ENCODE measurements at places on chromosomes 6 and 20.

- DNase-seq = peak; percentile 40
Observed at GRCh38 chr20:45407067-45407745, 883 bp upstream of the DBNDD2 start.

- DNase-seq = no peak
Observed at GRCh38 chr20:46638134-46638897, 12.9 kb downstream of the SLC13A3 start.

- peak; percentile 57 for DNase-seq
Observed at GRCh38 chr6:1390133-1390945, 963 bp downstream of the FOXF2 start.

DNA sequence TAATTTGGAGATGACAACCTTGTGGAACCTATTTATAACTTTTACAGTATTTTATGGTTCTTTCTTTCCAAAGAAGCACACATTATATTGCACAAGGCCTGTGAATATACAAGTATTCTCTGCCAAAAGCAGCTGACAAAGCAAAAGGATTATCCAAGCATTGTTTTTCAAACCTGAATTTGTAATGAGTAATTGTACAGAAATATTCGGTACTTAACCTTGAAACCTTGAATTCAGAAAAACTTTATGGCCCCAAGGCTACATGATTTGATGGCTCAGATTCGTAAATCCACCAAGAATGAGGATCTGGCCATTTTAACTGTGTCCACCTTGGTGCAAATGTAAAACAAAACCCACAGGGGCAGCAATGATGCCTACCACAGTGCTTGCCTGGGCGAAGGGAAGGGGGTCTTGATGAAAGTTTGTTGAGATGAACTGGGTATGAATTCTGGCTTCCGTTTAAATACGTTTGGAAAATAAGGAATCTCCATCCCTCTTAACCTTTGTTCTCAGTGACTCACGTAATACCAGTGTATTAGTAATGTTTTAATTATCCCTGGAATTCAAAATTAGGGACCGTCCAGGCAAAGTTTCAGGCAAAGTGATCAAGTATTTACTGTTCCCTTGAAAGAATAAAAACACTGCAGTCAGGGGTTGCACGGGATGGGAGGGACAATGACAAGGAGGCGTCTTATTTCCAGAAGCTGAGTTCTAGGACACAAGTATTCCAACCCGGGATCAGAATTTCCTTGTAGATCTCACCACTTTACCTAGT, 2.7 kb upstream of the RBM24 start:
- no peak for DNase-seq

- DNase-seq = no peak
Observed at GRCh38 chr6:56815436-56815835, 139.5 kb upstream of the BEND6 start.

DNA sequence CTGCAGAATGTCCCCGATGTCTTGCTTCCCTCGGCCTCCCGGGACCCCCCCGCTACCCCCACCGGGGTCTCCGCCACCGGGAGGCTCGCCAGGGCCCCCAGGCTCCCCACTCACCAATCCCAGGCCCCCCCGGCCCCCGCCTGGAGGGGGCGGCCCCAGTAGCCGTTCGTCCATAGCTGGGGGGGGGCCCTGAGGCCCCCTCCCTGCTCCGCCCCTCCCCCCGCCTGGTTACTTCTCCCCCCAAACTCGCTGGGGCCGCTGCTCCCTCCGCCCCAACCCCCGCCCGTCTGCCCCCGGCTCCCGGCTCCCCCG, 304 bp downstream of the PBX2 start:
- no peak for DNase-seq

DNA sequence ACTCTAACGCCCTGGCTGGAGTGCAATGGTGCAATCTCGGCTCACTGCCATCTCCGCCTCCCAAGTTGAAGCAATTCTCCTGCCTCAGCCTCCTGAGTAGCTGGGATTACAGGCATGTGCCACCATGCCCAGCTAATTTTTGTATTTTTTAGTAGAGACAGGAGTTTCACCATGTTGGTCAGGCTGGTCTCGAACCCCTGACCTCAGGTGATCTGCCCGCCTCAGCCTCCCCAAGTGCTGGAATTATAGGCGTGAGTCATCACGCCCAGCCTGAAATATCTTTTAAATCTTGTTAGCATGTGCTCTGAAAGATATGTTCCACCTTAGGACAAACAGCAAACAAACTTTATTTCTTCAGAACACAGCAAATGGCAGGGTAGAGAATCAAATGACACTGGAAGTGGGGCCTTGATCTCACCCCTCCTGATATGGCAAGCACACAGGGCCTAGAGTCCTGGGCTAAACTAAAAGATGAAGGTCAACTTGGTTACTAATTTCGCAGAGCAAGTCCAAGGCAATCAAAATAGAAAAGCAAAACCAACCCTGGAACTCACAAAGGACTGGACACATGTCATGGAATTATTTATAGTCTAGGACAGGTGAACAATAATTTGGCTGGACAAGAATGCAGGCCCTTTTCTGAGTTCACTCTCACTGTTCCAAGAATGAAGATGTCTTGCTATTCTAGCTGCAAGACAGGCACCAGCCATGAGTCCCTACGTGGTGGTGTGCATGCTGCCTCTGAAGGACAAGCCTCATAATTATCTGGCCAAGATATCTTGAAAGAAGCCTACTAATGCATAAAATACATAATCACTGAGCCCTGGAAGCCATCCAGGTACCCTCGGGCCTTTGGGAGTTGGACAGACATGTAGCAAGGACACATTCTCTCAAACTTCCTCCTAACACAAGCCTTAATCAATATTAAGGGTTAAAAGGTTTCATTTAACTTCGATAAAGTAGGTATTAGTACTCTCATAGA, 35.6 kb downstream of the B4GALT5 start:
- no peak for DNase-seq

GRCh38 chr6:56766806-56767178, 124.1 kb upstream of the DST start:
- no peak for DNase-seq

DNA sequence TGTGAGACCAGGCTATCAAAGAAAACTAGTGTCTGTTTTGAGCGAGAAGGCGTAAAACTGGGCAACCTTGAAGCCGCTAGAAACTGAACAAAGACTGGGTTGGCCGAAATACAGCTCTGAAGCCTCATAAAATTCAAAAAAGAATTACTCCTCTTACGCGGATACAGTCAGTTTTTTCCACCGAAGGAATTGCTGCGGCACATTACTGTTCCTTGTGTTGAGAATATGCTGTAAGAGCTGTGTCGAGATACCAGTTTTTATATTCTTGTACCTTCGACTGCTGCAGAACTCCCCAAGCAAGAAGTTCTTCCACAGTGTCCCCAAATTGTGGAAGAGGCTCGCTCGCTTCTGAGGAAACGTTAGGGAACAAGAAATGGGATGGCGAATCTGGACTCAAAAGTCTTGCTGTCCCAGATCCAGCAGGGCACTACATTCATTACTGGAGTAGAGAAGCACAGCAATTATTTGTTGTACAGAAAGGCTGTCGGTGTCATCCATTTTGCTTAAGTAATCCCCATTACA, 523 bp upstream of the COX7A2 start:
- no peak for DNase-seq

GRCh38 chr6:141726248-141726647, 406.5 kb upstream of the GJE1 start:
- DNase-seq = peak; percentile 17

DNA sequence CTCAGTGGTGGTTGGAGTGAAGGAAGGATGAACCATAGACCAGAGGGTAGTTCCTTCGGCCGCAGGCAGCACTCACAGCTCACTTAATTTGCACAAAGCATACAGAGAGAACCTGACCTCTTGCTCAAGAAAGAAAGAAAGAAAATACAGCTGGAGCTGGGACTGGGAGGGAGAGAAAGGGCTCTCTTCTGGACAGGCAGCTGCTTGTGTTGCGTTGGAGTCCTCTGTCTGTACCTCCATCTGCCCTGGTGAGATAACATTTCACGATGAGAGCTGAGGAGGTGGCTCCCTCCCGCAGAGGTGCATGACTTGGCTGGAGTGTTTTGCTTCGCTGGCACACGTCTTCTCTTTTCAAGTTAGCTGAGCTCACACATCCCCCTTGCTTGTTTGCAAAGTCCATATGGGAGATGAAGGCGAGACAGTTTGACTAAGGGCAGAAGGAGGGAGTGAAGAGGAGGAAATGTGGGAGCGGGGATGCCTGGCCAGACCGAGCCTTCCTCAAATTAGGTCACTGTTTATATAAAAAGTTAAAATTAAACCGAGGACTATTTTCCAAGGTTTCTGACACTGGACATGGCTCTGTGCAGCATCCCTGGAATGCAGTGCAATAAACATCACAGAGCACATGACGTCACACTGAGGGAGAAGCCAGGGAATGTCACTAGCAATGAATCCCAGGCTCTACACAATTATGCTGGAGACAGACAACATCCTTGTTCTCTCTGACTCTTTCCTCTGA, 359.4 kb downstream of the CD83 start:
- DNase-seq = no peak

DNA sequence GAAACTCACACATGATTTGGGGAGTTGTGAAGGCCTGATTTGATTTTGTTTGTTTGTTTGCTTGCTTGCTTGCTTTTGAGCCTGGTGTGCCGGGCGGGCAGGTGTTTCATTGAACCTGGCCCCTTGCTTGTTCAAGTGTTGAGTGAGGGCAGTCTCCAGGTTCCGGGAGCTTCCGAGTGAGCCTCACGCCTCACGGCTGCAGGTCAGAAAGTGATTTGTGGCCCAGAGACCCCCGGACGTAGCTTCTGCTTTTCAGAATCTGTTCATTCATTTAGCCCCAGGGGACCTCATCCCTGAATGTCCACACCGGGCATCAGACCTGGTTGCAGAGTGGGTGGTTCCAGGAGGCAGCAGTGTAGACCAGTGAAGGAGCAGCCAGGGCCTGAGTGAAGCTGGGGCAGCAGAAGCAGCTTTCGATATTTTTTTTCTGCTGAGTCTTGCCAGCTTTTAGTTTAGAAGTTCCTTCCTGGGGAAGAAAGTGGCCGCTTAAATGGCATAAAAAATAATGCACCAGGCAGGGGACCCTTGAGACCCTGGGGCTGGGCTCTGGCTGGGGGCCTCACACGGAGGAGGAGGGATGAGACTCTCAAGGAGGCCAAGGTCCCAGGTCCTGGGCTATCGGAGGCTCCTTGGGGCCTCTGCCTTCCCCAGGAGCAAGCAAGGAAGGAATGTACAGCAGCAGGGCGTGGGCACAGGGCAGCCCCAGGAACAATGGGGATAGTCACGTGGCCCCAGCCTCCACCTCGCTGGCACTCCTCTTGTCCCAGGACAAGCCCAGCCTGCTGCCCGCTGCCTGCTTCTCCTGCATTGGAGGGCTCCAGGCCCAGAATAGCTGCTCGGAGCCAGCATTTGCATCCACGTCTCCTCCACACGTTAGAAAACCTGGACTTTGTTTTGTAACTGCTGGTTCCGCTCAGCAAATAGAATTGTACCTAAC, 89.2 kb upstream of the BHLHE23 start:
- peak; percentile 10 for DNase-seq

GRCh38 chr20:37383229-37383989, 37.5 kb downstream of the SRC start:
- DNase-seq = no peak

DNA sequence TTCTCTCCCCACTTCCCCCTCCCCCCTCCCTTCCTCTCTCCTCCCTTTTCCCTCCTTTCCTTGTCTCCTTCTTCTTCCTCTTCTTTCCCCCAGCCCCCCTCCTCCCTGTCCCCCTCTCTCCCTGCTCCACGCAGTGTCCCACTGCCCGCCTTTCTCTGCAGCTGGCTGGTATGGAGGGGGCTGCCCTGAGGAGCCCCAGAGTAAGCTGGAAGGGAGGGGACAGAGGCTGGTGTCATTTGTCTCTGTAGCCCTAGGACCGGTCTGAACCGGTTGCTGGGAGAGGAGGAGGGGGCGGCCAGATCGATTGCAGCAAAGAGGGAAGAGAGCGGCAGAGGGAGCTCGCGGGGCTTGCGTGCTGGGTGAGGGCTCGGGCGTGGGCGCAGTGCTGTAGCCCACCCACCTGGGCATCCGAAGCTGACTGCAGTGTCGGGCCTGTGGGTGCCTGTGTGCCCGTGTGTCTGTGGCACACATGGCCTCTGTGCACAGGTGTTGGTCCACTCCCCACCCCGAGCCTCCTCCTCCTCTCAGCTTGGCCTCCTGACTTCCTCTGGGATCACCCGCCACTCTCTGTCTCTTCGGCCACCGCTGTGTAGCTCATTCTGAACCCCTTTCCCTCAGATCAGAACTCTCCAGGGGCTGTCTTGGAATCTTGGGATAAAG, 50.6 kb downstream of the SRC start:
- DNase-seq = peak; percentile 93

DNA sequence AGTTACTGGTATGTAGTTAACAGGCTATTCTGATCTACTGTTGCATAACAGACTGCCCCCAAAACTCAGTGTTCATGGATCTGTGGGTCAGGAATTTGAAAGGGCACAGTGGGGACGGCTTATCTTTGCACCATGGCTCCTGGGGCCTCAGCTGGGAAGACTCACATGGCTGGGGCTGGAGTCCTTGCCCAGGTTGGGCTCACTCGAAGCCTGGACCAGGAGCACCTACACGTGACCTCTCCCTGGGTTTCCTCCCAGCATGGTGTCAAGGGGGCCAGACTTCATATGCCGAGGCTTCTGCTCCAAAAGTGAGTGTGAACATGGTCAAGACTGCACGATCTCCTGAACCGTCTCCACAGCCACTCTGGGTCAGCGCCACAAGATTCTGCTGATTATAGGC, 11.7 kb downstream of the SYNDIG1 start:
- DNase-seq = no peak

DNA sequence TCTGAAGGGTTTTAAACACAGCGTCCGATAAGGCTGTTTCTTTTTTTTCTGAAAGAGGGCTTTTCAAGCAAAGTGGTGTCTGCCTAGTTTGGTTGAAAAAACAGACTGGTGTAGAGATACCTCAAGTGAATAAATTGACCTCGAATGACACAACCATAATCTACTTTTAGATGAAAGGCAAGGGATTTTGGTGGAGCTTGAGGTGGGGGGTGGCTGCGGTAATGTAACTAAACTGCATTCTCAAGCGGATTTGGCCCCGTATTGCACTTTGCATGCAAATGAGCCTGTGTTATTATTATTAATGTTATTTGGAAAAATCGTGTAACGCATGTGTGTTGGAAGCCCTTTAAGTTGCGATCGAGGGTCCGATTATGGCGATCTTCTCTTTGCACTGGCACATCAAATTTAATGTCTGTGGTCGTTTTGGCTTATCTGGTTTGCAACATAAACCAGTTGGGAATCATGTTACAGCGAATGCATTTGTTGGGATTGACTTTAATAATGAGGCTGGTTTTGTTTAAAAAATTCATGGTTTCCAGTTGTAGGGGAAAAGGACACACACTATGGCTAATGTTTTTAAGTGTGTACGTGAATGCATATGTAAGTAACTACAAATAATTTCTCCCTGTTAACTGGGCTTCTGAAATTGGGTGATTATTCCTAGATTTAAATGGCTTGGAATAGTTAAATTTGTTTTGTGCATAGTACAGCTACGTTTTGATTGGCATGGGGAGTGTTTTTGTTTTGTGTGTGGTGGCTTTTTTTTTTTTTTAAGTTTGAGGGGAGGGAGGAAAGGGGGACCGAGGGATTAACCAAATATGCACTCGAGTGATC, 1.0 kb downstream of the JARID2 start:
- no peak for DNase-seq

GRCh38 chr6:71038711-71039344, 82.0 kb upstream of the B3GAT2 start:
- peak; percentile 37 for DNase-seq

Measured in glutamatergic neuron (in vitro differentiated cells).